ENCODE measurements at places on chromosomes 16 and 17.
A peak's percentile ranks its signal among the peaks of the same experiment; 100 is the strongest.

- DNase-seq, result peak; percentile 94
Measured at GRCh38 chr17:64505340-64506200, 519 bp downstream of the DDX5 start.

- no peak for DNase-seq
Measured at GRCh38 chr17:2899906-2900305, 103.7 kb downstream of the RAP1GAP2 start.

GRCh38 chr17:65723431-65724151, 162.1 kb upstream of the AXIN2 start:
- no peak for DNase-seq

- DNase-seq, result peak; percentile 69
Measured at GRCh38 chr17:67132366-67132765, 88.0 kb downstream of the CACNG1 start.

- no peak for DNase-seq
Measured at GRCh38 chr17:29169806-29170591, 10.2 kb downstream of the MYO18A start.

DNA sequence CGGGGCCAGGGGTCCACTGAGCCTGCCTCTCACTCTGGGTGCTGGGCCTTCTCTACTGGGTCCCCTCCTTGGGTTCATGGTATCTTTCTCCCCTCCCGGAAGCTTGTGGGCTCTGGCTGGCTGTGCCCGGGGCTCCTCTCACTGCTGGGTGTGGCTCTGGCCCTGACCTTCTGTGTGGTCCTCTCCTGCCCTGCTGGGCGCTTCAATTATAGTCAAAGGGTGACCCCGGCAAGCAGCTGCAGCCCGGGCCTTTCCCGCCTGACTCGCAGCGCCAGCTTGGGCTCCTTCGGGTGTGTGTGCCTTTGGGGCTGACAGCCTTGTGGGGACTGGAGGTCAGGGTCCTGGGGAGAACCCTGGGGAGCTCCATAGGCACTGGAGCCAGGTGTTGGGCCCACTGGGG, 54.2 kb upstream of the PVALEF start:
- DNase-seq, result no peak

GRCh38 chr17:52297230-52298010, 138.9 kb upstream of the CA10 start:
- DNase-seq, result peak; percentile 42

- peak; percentile 70 for DNase-seq
Measured at GRCh38 chr17:75371339-75371738, 34.1 kb downstream of the GRB2 start.

DNA sequence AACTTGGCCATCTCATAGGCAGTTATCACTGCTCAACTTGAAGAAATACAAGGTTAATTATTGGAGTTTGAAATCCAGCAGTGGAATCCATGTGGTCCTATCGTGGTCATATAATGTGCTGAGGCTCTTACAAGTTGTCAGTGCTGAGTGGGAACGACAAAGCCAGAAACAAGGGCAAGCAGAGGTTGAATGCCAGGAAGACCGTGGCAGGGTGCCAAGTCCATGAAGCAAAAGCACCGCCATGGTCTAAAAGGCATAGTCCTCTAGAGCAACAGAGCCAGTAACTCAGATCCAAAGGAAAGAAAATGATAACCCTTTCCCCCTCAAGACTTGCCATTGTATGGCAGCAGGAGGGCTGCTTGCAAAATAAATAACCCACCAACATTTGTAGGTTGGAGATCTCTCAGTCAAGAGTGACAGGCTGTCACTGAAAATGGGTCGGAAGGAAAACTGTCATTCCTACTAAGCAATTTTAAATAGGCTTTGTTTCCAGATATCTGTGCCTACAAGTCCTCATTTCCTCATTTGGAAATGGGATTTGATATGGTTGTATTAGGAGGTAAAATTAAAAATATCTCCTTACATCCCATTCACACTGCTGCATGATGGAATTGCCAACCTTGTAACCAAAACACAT, 36.4 kb upstream of the HSBP1 start:
- DNase-seq, result no peak

- DNase-seq, result no peak
Measured at GRCh38 chr16:80518436-80518835, 22.4 kb upstream of the DYNLRB2 start.

DNA sequence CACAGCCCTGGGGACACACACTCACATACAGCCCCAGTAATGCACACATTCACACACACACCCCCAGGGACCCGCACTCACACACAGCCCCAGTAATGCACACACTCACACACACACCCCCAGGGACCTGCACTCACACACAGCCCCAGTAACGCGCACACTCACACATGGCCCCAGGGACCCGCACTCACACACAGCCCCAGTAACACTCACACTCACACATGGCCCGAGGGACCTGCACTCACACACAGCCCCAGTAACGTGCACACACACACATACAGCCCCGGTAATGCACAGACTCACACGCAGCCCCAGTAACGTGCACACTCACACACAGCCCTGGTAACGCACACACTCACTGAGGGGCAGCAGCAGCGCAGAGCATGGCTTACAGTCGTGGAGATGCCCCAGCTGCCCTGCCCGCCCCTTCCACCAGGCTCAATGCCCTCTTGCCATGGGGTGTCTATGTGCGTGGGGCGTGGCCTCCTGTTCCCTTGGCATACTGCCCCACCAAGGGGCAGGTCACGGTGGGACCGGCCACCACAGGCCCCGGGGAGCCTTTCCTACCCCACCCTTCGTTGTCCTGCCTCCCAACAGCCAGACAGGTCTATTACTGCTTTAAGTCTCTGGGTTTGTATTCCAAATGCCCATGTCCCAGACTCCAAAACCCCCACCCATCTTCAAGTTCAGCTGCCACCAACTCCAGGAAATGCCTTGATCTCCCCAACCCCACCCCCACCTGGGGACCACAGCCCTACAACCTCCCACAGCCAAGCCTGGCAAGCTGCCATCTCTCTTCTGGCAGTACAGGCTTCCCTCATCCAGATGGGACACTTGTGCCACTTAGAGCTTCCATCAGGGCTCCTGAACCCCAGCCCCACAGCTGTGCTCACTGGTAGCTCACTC, 2.7 kb downstream of the CCDC102A start:
- peak; percentile 62 for DNase-seq

GRCh38 chr17:80980397-80981061, 11.1 kb upstream of the CHMP6 start:
- no peak for DNase-seq

DNA sequence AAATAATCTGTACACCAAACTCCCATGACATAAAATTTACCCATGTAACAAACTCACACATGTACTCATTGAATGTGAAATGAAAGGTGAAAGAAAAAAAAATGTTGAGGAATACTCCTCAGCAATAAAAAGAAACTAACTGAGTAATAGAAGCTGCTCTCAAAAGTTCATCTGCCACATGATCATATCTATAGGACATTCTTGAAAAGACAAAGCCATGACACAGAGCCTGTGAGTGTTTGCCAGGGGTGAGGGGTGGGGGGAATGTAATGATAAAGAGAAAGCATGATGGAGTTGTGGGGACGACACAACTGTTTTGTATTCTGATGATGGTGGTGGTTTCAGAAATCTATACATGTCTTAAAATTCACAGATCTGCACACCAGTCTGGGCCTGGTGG, 52.2 kb upstream of the TMC5 start:
- no peak for DNase-seq

DNA sequence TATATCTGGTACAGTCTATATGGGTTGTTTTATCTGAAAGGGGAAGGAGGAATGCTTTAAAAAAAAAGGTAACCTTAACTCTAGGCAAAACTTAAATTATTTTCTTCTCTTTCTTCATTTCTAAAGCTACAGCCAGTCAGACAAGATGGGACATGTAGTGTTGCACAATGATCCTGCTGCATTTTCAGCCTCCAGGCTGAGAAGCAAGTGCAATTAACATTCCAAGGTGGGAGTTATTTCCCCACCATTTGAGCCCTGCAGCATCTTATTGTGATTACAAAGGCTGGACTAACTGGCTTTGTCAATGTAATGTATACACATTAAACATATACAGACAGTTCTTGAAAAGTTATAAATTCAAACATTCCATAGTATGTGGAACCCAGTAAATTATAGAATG, 22.6 kb upstream of the NF1 start:
- no peak for DNase-seq

GRCh38 chr17:1607971-1608320, 20.7 kb downstream of the SLC43A2 start:
- DNase-seq, result no peak

GRCh38 chr17:50187394-50187725, 14.1 kb downstream of the COL1A1 start:
- DNase-seq, result no peak

GRCh38 chr17:35799942-35800341, 4.5 kb upstream of the MMP28 start:
- DNase-seq, result no peak

GRCh38 chr17:13541032-13541480, 60.7 kb downstream of the HS3ST3A1 start:
- no peak for DNase-seq

DNA sequence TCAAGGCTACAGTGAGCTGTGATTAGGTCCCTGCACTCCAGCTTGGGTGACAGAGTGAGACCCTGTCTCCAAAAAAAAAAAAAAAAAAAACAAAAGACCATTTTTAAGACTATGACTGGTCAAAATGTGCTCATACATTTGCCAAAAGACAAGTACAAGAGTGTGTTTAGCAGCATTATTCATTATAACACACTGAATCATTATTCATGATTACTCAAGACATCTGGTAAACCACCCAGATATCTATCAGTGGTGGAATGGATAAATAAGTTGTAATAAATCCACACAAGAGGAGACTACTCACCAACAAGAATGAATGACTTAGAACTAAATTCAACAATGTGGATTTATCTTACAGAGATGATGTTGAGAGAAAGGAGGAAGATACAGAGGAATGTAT, 716.3 kb downstream of the MAF start:
- no peak for DNase-seq

GRCh38 chr16:46788891-46789474, 40.8 kb upstream of the MYLK3 start:
- DNase-seq, result peak; percentile 65

DNA sequence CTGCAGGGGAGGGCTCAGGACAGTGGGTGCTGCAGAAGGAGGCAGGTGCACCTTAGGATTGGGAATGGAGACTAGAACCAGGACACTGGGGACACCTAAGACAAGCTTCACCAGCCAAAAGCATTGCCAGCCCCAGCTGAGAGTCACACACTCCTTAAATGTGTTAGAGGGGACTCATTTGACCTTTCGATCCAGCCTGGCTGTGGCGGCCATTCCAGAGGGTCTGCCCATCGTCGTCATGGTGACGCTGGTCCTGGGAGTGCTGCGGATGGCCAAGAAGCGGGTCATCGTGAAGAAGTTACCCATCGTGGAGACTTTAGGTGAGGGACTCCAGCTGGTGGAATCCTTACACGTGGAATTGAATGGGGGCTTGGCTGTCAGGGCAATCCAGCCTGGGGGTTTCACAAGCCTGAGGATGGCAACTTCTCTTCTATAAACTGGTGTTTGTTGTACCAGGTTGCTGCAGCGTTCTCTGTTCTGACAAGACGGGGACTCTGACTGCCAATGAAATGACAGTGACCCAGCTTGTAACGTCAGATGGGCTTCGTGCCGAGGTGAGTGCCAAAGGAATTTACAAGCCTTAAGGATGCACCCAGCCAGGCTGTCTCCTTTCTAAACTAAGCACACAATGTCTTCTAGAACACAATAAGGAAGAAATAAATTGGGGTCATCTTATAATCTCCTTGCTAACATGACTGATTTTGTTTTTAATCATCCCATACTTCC, 65.3 kb downstream of the MEAK7 start:
- DNase-seq, result no peak

All from Karpas-422 (cell line).